ENCODE measurements at places on chromosomes 12 and 14.
A peak's percentile ranks its signal among the peaks of the same experiment; 100 is the strongest.

- no peak for DNase-seq
These were observed 131.2 kb downstream of the PPM1H start for GRCh38 chr12:62803756-62804155.

DNA sequence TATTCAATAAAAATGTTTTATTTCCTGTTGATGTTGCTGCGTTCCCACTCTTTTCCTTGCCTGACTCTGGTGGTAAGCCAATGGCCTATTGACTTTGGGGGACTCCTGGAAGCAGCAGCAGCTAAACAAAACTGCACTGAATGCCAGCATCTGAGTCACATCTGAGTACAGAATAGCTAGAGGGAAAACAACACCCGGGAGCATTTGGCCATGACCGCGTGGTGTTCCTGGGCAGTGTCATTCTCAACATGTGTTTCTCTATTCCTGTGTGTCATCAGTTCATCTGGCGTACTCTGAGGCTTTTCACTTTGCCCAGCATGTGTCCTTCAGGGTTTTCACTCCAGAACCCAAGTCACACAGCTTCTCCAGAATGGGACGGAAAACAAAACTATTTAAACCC, 238.8 kb downstream of the PAWR start:
- peak; percentile 87 for DNase-seq

DNA sequence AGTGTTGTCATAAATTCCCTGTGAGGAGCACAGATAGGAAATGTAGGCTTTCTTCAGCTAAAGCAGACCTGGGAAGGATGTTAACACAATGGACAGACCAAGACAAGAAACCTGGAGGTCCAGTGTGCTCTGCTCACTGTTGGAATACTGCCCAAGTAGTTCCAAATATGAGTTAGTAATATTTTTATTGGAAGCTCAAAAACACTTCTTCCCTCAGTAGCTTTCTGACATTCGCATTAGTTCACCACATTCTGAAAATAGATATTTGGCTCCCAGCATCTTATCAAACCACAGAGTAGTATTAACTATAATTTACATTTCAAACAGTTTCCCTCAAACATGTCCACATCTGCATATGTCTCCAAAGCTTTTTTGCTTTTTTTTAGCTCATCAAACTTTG, 74.8 kb upstream of the PYGL start:
- DNase-seq, result no peak

GRCh38 chr14:95290021-95290420, 29.7 kb downstream of the CLMN start:
- DNase-seq, result no peak

DNA sequence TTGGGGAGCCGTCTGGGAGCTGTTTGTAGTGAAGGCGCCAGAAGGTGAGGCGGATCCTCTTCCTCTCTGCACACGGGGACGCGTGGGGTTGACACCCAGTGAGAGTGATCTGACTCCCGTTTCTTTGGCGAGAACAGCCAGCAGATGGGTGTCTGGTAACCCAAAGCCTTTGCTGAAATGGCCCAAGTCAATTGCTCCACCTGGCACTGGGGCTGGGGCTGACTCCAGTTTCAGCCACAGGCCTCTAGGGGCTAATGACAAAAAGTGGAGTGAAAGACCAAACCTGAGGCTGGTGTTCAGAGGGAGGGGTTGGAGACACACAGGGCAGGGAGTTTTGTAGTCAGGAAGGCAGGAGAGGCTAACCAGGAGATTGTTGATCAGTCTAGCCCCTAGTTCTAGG, 87.0 kb downstream of the FRMD6 start:
- DNase-seq, result no peak

- DNase-seq, result no peak
These were observed 11.5 kb downstream of the DUSP16 start for GRCh38 chr12:12551115-12551514.
